OCI-M1 (cell line): ENCODE measurements at places on chromosomes 4 and X.
A peak's percentile ranks its signal among the peaks of the same experiment; 100 is the strongest.

DNA sequence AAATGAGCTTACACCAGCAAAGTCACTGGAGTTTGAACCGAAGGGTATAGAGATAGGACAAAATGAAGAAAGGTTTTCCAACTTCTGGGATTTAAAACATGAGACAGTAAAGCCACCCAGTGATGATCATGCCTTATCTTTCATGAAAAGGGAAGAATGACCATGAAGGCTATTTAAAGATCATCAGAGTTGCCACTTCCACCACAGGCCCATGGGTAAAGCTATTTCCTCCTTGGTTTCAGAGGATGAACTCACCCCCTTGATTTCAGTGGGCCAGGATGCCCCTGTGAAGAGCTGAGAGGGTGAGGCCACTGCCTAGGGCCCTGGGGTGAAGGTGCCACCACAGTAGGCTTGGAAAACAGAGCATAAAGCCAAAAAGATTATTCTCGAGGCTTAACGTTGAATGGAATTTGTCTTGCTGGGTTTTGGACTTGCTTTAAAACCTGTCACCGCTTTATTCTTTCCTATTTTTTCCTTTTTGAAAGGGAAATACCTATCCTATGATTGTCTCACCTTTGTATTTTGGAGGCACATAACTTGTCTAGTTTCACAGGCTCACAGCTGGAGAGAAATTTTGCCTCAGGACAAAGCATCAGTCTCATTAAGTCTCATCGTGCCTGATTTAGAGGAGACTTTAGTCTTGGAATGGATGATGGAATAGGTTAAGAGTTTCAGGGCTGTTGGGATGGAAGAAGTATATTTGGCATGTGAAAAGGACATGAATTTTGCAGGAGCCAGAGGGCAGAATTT is 254.0 kb downstream of the SNCA start:
- peak; percentile 12 for DNase-seq

DNA sequence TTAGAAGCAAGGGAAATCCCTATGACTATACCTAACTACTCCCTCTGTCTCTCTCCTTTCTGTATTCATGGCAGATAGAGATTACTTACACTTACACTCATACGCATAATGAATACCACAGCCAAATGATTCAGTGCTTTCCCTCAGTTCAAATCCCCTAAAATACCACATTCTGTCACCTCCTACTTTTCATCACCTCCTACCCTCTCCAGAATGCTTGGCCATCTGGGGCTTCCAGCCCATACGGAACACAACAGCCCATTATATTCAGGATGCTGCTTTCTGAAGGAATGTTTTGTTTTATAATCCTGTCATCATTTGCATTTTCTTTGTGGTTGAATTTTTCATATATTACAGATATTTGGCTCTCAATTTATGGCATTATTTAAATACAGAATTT is 361.6 kb downstream of the GRIA2 start:
- DNase-seq, result no peak

- peak; percentile 88 for DNase-seq
Measured at GRCh38 chr4:39032218-39033085, at the start of gene TMEM156. TSS of gene TMEM156 (minus strand) at chr4:39032409. CDS start at chr4:39032313, 96 bp downstream.

- peak; percentile 28 for DNase-seq
Measured at GRCh38 chrX:36898301-36898700, 109.9 kb upstream of the FAM47C start.

DNA sequence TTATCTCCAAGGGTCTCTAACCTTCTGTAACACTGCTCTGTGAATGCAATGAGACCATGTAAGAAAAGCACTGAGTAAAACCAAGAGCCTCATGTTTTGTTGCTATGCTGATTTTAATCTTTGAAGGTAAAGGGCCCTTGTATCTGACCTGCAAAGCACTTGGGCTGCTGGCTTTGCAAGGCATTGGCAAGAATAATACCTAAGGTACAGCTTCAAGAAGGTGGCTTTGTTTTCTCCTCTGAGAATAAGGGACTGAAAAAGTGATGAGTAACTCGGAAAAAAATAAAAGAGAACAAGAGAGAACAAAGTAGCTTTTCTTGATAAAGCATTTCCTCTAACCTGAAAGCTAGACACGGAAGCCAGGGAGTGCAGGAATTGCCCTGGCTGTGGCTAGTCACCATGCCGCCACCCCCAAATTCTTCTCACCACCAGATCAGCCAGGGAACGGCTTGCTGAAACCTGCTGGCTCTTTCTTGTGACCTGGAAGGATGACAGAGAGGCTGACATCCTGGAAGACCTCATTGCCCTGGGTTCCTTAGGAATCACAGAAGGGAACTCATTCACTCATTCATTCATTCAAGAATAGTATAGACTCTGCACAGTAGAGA is 41.8 kb upstream of the HS3ST1 start:
- DNase-seq, result no peak
